ENCODE measurements at places on chromosomes 4 and X. TPM values are rescaled to one million over a fixed set of nuclear protein-coding genes. Genes with fewer than 3 reads are reported as not detected.

Gene TMEM192
- 11.3 TPM for total RNA-seq

Gene GYPA
- total RNA-seq, result not detected

Gene TTC29
- total RNA-seq, result not detected

GRCh38 chr4:81599742-81600380 lies 128.2 kb upstream of the RASGEF1B start:
- H3K4me1 ChIP-seq, result no peaks in the 10 kb centered on the region
- H3K27me3 ChIP-seq, result no peaks in the 10 kb centered on the region
- H3K27ac ChIP-seq, result no peak overlapping the region
- no peak for DNase-seq
- no peak overlapping the region for H3K4me3 ChIP-seq

- no peak overlapping the region for H3K27ac ChIP-seq
- H3K36me3 ChIP-seq, result no peaks in the 10 kb centered on the region
- no peak for DNase-seq
- H3K4me1 ChIP-seq, result peaks cover 5% of the 10 kb centered on the region
Observed at GRCh38 chrX:40142417-40142816, 44.7 kb upstream of the BCOR start.

DNA sequence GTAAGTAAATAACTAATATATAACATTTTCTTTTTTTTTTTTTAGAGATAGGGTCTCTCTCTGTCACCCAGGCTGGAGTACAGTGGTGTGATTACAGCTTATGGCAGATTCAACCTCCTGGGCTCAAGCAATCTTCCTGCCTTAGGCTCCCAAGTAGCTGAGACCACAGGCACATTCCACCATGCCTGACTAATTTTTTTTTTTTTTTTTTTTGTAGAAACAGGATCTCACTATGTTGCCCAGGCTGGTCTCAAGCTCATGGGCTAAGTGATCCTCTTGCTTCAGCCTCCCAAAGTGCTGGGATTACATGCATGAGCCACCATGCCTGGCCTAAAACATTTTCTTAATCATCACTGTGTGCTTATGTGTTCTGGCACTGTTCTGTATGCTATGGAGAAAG lies 32.8 kb downstream of the MGARP start:
- H3K4me1 ChIP-seq, result peaks cover 66% of the 10 kb centered on the region
- H3K36me3 ChIP-seq, result no peaks in the 10 kb centered on the region
- peaks cover 3% of the 10 kb centered on the region for H3K27me3 ChIP-seq
- no peak overlapping the region for H3K4me3 ChIP-seq
- DNase-seq, result peak; percentile 41

DNA sequence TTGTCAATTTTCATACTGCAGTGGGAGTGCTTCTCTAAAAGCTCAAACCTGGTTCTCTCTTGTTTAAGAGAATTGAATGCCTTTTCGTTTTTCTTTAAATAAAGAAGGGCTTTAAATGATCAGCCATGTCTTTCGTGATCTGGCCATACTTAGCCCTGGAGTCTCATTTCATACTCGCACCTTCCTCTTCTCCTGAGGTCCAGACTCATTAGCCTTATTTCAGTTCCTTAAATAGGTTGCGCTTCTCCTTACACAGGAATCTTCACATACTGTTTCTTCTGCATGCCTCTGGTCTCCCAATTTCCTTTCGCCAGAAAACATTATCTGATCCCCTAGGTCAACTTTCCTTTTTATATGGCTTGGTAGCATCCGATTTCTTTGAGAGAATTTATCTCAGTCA lies 565.6 kb upstream of the TENM3 start:
- no peak overlapping the region for H3K27ac ChIP-seq
- H3K4me1 ChIP-seq, result peaks cover 31% of the 10 kb centered on the region
- H3K36me3 ChIP-seq, result no peaks in the 10 kb centered on the region

DNA sequence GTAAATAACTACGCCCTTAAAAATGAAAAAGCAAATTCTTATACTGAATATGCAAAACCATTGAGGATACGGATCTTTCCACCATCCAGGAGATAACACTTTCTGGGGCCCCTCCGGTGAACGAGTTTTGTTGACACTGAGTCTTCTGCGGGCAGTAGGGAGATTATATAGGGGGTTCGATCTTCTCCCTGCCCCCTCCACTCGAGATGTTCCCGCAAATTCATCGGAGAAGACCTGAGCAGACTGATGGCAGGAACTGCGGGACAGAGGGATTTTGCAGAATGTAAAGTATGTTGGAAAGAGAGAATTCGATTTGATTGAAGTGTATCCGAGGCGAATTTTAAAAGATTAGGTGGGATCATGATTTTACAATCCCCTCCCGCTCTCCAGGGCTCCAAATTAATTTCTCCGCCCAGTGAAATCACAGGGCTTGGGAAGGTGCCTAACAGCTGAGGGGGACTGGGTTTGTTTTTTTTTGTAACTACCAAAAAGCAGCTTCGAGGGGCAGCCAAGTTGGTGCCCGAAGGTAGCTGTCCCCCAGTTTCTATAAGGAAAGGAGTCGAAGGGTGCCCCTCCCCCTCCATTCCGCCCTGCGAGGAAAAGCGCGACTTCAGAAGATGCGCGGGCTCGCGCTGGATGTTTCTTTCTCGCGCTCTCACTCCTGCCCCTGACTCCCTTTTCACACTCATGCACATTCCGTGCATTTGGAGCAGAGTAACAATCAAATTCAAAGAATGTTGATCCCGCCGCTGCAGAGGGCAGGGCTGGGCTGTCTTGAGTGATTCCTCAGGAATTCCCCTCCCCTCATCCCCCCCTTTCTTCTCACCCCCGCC lies 1.2 kb downstream of the TMEM255A start:
- H3K27me3 ChIP-seq, result peaks cover 38% of the 10 kb centered on the region
- no peak overlapping the region for H3K27ac ChIP-seq

All from HFFc6 (cell line).